ENCODE measurements at places on chromosomes 4 and X. TPM values are rescaled to one million over a fixed set of nuclear protein-coding genes. Genes with fewer than 3 reads are reported as not detected.

The SCLT1 gene
- 31.3 TPM for total RNA-seq

The CENPI gene
- 28.9 TPM for total RNA-seq

The APOO gene
- total RNA-seq, result 27.1 TPM

The WDR45 gene
- 50.5 TPM for total RNA-seq

The SCRG1 gene
- not detected for total RNA-seq

The CTAG2 gene
- total RNA-seq, result 31.6 TPM

The MYOZ2 gene
- not detected for total RNA-seq

The CEP44 gene
- total RNA-seq, result 22.2 TPM

The NPY2R gene
- not detected for total RNA-seq

The SYNPO2 gene
- 0.89 TPM for total RNA-seq

The FAM184B gene
- not detected for total RNA-seq

The RHOH gene
- 136 TPM for total RNA-seq

The LIMCH1 gene
- not detected for total RNA-seq
